Right ventricle myocardium inferior (tissue), 1 donor: ENCODE measurements at places on chromosomes 3 and 15.

GRCh38 chr3:128334766-128335165 is 131.9 kb downstream of the DNAJB8 start:
- no peak for DNase-seq

DNA sequence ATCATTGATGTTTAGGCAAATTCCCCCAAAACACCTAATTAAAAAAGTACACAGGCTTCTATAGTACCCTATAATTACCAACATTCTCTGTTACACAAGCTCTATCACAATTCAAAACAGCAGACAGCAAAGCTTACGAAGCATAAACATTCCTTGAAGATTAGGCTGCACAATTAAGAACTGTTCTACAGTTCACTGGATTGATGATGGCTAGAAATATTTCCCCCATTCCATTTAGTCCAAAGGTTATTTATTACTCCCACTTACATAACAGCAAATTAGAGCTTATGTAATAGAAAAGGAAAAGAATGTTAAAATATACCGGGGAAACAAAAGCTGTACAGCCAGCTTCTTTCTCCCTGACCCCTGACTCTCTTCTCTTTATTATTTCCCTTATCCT is 49.3 kb downstream of the UACA start:
- DNase-seq: no peak

DNA sequence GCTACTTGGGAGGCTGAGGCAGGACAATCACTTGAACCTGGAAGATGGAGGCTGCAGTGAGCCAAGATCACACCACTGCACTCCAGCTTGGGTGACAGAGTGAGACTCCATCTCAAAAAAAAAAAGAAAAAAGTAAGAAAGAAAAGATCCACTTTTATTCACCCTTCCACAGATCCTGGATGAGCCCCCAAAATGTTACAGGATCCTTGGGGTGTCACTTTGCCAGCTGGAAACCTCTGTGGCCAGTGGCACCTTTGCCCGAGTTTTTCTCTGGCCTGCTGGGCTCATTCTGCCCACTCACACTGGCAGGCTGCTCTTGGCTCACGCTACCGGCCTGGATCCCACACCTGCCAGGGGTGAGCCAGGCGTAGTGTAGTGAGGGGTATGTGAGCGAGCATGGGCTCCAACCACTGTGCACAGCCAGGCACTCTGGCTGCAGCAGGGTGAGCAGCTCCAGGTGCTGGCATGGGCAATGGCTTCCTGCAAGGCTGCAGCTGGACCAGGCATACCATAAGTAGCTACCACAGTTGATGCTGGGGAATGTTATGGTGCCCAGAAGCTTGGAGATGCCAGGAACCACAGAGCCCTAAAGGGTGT is 57.8 kb upstream of the C15orf39 start:
- no peak for DNase-seq

GRCh38 chr15:42137461-42138261 is 18.8 kb downstream of the PLA2G4F start:
- peak; percentile 30 for DNase-seq

- peak; percentile 47 for DNase-seq
Observed at GRCh38 chr3:129548104-129548965, 5.4 kb downstream of the H1-8 start.

- no peak for DNase-seq
Observed at GRCh38 chr15:57694279-57694678, 12.2 kb upstream of the POLR2M start.

GRCh38 chr15:70777170-70777926 is 14.0 kb upstream of the UACA start:
- DNase-seq: no peak
